ENCODE measurements at places on chromosomes 6 and 20.

GRCh38 chr6:95572098-95572497 is 5.2 kb upstream of the MANEA start:
- DNase-seq, result no peak

GRCh38 chr20:64168381-64169090 is 4.3 kb downstream of the MYT1 start:
- DNase-seq, result no peak

DNA sequence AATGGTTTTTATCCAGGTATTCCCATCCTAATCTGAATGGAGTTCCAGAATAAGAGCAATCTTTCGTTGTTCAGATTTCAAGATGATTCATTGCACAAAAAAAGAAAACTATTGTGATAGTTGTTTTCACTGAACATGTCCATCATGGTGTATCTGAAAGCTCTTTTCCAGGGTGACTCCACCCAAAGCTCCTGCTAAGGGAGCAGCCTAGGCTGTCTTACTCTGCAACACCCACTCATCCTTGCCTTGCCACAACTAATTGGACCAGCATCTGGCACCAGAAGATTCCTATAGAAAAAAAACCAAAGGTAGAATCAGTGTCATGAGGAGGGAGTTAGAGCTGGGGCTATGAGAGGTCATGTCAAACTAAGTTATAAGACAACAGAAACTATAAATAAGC is 7.9 kb upstream of the SYNCRIP start:
- DNase-seq, result no peak

DNA sequence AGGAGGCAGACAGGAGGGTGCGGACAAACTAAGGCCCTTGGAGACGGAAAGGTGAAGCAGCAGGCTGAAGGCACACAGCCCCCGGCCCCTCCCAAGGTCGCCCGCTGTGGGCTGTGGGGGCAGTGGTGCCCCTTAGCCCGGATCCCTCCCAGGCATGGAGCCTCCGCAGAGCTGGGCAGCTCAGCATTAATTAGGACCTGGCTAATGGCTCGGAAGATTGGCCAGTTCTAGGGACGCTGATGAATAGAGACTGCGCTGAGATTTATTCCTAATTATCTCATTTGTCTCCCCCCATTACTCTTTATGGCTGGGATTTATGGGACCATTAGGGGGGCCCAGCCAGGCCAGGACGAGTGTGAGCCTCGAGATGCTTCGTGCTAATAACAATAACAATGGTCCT is 20.4 kb downstream of the MDFI start:
- no peak for DNase-seq

- no peak for DNase-seq
Measured at GRCh38 chr6:50851049-50851845, 32.6 kb downstream of the TFAP2B start.
